ENCODE measurements at places on chromosomes 5 and 9.

GRCh38 chr9:94929369-94929756, 202.9 kb downstream of the AOPEP start:
- no peak for DNase-seq
- H3K27ac ChIP-seq: peak overlapping the region; percentile 45
- no peaks in the 10 kb centered on the region for H3K36me3 ChIP-seq
- peaks cover 54% of the 10 kb centered on the region for H3K4me1 ChIP-seq

GRCh38 chr9:138023394-138024124, 146.0 kb downstream of the CACNA1B start:
- H3K27ac ChIP-seq: no peak overlapping the region
- no peak for DNase-seq

DNA sequence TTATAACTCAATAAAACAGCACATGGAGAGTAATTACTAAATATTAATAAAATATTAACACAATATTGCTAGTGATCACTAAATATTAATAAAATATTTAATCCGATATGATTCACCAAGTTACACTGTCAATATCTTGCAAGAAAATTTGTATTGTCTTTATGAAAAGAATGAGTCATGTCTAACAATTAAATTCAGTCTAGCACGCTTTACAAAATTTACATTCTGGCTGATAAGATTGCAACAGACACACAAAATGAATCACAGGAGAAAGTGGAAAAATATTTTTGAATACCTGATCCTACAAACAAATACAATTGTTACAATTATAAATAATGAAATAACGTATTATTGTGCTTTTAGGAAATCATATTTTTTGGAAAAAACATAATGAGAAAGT, 567.2 kb downstream of the EFNA5 start:
- H3K4me3 ChIP-seq: no peak overlapping the region
- H3K27ac ChIP-seq: no peak overlapping the region
- H3K4me1 ChIP-seq: no peaks in the 10 kb centered on the region
- no peaks in the 10 kb centered on the region for H3K27me3 ChIP-seq

DNA sequence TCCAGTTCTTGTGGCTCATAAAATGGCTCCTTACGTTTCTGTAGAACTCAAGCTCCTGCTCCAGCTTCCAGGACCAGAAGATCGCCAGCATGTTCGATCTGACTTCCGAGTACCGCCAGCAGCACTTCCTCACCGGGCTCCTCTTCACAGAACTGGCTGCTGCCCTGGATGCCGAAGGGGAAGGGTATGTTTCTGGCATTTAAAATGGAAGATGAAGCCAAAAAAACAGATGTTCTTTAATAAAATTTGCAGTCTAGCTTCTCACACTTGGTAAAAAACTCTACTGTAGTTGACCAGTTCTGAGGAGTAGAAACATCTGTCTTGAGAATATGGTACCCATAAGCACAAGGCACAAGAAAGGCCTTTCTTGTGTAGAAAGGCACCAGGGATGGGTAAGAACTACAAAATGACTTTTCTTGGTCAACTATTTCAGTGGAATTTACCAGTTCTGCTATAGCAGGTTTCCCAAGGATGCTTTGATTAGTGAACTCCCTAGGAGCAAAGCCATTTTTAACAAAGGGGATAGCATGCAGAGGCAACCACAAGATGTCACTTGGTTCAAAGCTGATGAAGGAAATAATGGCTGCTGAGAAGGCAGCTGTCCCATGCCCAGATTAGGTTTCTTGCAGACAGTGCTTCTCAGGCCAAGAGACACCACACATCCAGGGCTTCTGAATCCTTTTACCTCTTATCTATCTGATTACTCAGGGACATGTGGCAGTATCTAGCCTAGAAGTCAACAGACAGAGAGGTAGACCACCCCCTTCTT, 192.4 kb downstream of the DOCK8 start:
- H3K4me3 ChIP-seq: no peak overlapping the region
- DNase-seq: no peak
- no peaks in the 10 kb centered on the region for H3K4me1 ChIP-seq

- H3K27me3 ChIP-seq: no peaks in the 10 kb centered on the region
- no peaks in the 10 kb centered on the region for H3K36me3 ChIP-seq
- peaks cover 10% of the 10 kb centered on the region for H3K4me1 ChIP-seq
- peak within 1 kb of the TSS; percentile 73 for H3K27ac ChIP-seq
- H3K4me3 ChIP-seq: peak within 1 kb of the TSS; percentile 43
These were observed at the start of gene DAPK1 for GRCh38 chr9:87497604-87498045. DAPK1 (plus strand) TSS chr9:87497867; CDS start chr9:87499078, 1,211 bp downstream.

DNA sequence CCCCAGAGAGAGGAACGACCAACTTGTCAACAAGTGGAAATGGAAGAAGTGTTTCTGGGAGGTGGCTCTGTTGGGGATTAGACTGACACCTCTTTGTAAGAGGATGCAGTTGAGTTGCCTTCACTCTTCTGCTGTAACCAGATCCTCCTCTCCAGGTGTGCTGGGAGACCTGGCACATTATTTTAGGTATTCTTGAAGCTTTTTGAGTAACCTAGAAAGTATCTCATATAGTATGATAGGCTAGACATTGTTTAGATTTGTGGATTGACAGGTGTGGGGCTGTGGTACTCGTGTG, 21.6 kb downstream of the SNX30 start:
- no peak overlapping the region for H3K27ac ChIP-seq
- H3K27me3 ChIP-seq: no peaks in the 10 kb centered on the region
- H3K36me3 ChIP-seq: peaks cover 6% of the 10 kb centered on the region
- no peak overlapping the region for H3K4me3 ChIP-seq

DNA sequence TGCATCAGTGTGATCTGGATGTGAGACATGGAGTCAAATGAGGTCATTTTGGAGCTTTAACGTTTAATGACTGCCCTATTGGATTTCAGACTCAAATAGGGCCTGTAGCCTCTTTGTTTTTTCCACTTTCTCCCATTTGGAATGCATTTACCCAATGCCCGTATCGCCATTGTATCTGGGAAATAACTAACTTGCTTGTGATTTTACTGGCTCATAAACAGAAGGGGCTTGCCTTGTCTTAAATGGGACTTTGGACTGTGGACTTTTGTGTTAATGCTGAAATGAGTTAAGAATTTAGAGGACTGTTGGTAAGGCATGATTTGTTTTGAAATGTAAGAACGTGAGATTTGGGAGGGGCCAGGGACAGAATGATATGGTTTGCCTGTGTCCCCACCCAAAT, 494.6 kb downstream of the CHSY3 start:
- H3K27ac ChIP-seq: no peak overlapping the region
- H3K4me3 ChIP-seq: no peak overlapping the region
- H3K36me3 ChIP-seq: no peaks in the 10 kb centered on the region
- no peak for DNase-seq
